ENCODE measurements at places on chromosomes 16 and 17.

- no peaks in the 10 kb centered on the region for H3K36me3 ChIP-seq
- no peak overlapping the region for H3K27ac ChIP-seq
- H3K4me3 ChIP-seq = no peak overlapping the region
- H3K27me3 ChIP-seq = peaks cover 13% of the 10 kb centered on the region
These were observed 106.6 kb downstream of the AIPL1 start for GRCh38 chr17:6328279-6328678.

DNA sequence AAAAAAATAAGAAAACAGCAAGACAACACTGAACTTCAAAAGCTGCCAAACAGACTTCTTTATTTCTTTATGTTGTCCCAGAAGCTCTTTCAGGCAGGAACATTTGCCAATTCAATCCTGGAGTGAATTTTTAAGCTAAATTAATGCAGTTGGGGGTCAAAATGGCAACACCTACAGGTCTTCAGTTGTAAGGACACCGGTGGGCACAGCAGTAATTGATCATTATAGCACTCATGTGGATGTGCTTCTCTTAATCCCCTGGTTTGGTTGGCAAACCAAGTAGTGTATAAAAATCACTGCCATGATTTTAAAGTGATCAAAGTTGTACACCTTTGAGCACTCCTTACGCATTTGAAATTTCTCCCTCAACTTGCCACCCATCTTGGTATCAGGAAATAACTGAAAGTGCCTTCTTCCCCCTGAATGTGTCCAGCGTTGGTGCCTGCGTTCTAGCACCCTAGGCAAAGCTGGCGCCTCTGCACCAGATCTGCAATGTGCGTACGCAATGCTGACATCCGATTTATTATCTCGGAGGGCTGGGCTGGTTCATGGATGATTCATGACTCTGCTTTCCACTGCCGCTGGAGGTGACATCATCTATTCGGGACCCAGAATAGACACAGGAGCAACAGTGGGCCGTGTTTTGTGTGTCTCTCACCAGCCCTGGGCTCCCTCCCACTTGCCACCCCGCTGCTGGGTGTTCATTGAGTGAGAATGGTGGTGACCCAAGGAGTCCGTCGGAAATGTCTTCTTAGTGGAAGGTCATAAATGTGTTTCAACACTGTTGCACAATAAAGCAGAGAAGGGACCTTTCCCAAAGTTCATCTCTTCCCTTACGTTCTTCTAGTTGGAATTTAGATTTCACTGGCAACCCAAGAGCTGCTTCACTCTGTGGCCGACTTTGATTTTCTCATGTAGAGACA is 203.4 kb downstream of the CCDC182 start:
- H3K4me3 ChIP-seq = no peak overlapping the region
- peaks cover 5% of the 10 kb centered on the region for H3K36me3 ChIP-seq
- H3K4me1 ChIP-seq = peaks cover 20% of the 10 kb centered on the region
- H3K27me3 ChIP-seq = no peaks in the 10 kb centered on the region
- no peak for DNase-seq
- no peak overlapping the region for H3K27ac ChIP-seq

- no peak for DNase-seq
- H3K4me1 ChIP-seq = peaks cover 7% of the 10 kb centered on the region
- H3K4me3 ChIP-seq = no peak overlapping the region
These were observed 7.8 kb downstream of the MYO15B start for GRCh38 chr17:75595284-75595919.

DNA sequence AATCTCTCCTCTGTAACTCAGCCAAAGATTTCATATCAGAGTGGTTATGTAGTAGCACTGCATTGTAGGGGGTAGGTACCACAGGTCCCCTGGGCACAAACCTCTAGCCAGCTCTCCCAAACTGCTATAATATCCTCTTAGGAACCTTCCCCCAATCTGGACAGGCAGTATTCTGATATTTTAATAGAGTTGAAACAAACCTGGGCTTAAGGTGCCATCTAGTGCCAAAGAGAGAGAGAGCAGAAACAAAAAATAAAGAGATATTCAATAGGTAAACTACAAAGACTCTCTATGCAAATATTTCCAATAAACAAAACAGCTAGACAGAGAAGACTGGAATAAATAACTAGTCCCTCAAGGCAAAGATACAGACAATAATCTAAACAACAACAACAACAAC is 1070.0 kb downstream of the CDH11 start:
- no peaks in the 10 kb centered on the region for H3K4me1 ChIP-seq
- no peak overlapping the region for H3K4me3 ChIP-seq
- H3K27me3 ChIP-seq = no peaks in the 10 kb centered on the region
- DNase-seq = no peak
- H3K36me3 ChIP-seq = no peaks in the 10 kb centered on the region

DNA sequence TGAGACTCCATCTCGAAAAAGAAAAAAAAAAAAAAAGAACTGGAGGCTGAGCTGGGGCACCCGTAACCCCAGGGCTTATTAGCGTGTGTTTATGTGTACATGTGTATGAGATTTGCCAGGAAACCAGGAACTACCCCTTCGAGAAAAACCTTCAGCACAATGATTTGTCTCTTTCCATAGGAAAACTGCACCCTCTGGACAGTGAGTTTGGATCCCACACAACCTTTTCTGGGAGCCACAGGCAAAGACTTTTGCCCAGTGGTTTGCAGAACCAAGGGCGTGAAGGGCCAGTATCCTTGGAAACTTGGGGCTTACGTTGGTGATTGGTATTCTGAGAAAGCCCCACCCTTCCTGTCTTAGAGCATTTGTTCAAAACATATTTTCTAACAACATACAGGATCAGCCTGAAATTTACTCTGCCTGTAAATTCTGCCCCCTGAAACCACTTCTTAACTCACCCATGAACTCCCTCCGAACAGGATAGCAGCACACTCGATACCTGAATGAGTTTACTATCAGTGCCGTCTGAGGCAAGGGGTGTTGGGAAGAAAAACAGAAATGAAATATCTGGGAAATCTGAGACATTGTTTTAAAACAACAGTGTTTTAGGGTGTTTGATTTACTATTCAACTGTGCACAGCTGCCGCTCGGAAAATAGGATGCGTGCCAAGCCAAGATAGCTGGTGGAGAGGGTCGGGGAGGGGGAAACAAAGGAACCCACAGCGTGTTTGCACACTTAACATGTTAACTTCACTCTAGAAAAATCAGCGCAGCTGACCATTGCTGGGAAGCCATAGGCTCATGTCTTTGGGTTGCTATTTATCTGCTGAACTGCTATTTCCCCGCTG is 40.2 kb upstream of the MAF start:
- no peak for DNase-seq
- H3K4me1 ChIP-seq = peaks cover 2% of the 10 kb centered on the region
- no peaks in the 10 kb centered on the region for H3K36me3 ChIP-seq
- no peak overlapping the region for H3K27ac ChIP-seq
- no peak overlapping the region for H3K4me3 ChIP-seq

DNA sequence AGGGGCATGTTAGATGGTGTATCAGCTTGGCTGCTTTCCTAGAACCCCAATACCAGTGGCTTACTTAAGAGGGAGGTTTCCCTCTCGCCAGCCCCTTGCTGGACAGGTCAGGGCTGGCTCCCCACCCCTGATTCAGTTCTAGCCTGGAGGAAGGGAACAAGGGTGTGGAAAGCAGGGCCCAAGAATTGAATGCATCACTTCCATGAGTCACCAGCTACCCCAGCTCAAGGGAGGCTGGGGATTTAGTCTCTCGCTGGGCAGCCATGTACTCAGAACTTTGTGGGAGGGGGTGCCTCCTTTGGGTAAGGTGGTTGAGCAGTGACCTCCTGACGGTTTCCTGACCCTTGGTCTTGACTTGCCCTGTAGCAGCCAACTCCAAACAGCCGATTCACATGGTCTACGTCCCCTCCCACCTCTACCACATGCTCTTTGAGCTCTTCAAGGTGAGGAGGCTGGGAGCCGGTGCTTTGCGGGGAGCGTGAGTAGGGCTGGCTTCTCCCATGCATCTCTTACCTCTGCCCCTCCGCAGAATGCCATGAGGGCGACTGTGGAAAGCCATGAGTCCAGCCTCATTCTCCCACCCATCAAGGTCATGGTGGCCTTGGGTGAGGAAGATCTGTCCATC is 12.8 kb downstream of the PDK2 start:
- no peak for DNase-seq
- no peak overlapping the region for H3K4me3 ChIP-seq
- peaks cover 22% of the 10 kb centered on the region for H3K36me3 ChIP-seq

- no peaks in the 10 kb centered on the region for H3K4me1 ChIP-seq
- H3K27ac ChIP-seq = no peak overlapping the region
- DNase-seq = no peak
- H3K27me3 ChIP-seq = no peaks in the 10 kb centered on the region
- H3K4me3 ChIP-seq = no peak overlapping the region
These were observed 149.2 kb downstream of the MAF start for GRCh38 chr16:79451196-79451816.

- H3K27me3 ChIP-seq = peaks cover 1% of the 10 kb centered on the region
- no peak for DNase-seq
- peaks cover 9% of the 10 kb centered on the region for H3K4me1 ChIP-seq
- no peaks in the 10 kb centered on the region for H3K36me3 ChIP-seq
- H3K27ac ChIP-seq = no peak overlapping the region
- H3K4me3 ChIP-seq = peak overlapping the region; percentile 84
These were observed 232.1 kb downstream of the MRTFB start for GRCh38 chr16:14303182-14303618.

GRCh38 chr16:82665025-82665424 is 38.3 kb downstream of the CDH13 start:
- no peak overlapping the region for H3K27ac ChIP-seq
- H3K27me3 ChIP-seq = peaks cover 12% of the 10 kb centered on the region
- no peak for DNase-seq
- H3K4me3 ChIP-seq = no peak overlapping the region

- no peak overlapping the region for H3K27ac ChIP-seq
- no peak for DNase-seq
- H3K36me3 ChIP-seq = peaks cover 5% of the 10 kb centered on the region
- no peaks in the 10 kb centered on the region for H3K27me3 ChIP-seq
- H3K4me1 ChIP-seq = peaks cover 28% of the 10 kb centered on the region
These were observed 54.1 kb downstream of the CBFA2T3 start for GRCh38 chr16:88922826-88923410.

GRCh38 chr17:55510986-55511721 is at the start of gene SMIM36:
SMIM36 (minus strand) TSS chr17:55511452.
- no peaks in the 10 kb centered on the region for H3K4me1 ChIP-seq
- peaks cover 4% of the 10 kb centered on the region for H3K27me3 ChIP-seq
- H3K36me3 ChIP-seq = no peaks in the 10 kb centered on the region
- no peak within 1 kb of the TSS for H3K27ac ChIP-seq

All from memory B cell (primary cell).